ENCODE measurements at places on chromosomes 12 and 14. TPM values are rescaled to one million over a fixed set of nuclear protein-coding genes. Genes with fewer than 3 reads are reported as not detected.

- DNase-seq, result no peak
Observed at GRCh38 chr14:73238941-73239340, 1.6 kb downstream of the PAPLN start.

DNA sequence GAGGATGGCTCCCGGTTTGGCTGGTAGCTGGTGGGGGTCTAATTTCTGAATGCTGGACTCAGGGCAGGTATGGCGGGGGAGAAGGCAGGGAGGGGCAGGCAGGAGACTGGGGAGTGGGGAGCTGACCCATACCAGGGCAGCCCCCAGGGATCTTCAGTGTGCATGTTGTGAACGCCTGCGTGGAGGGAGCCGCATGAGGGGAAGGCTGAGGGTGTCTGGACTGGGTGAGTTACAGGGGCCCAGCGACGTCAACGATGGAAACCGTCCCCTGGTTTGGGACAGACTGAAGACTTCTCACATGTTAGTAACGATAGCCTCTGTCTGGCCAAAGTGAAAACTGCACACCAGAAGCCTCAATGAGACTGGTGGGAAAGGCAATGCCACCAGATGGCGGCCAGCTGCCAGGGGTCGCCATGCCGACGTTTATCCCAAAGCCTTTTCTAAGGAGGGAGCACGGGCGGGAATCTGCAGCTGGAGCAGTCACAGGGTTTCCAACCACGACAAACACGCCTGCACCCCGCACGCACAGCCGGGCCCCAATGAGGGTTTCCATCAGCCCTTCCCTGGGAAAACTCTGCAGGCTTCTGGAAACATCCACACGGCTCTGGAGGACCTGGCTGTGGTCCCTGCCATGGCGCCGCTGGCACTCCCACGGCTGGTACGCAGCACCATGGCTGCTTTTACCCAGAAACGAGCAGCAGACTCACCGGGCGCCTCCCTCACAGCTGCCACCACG, 14.0 kb downstream of the PGAM5 start:
- DNase-seq, result no peak

DNA sequence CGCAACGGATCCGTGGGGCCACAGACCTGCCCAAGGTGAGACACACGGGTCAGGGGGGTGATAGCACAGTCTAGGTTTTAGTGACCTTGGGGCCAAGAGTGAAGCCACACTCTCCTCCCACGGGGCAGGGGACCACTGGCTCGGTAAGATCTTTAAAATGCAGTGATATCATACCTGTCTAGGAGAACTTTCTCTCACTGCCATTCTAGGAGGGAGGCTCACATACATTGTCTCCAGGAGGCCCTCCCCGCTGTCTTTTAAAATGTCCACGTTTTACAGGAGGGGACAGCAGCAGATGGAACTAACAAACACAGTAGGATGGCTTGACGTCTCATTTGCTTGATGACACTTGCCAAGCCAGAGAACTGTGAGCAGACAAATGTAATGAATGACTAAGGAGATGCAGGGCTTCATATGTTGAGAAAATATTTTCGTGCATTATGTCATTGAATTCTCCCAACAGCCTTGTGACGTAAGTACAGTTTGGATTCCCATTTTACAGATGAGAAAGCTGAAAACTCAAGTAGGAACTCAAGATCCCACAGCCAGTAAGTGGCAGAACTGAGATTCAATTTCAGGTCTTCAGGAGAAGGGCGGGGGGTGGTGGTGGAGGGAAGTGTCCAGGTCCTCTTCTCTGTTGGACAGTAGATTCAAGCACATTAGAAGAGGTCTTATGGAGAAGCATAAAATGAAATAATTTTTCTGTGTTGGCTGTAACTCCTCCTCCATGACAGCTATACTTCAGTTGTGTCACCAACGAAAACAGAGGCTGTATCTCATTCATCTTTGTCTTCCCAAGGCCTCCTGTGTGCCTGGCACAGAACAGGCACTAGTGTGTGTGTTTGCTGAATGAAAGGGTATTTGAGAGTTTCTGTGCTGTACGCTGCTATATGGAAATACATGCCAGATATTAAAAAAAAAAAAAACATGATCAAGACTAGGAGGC, 2.1 kb downstream of the VASH1 start:
- peak; percentile 10 for DNase-seq

DNA sequence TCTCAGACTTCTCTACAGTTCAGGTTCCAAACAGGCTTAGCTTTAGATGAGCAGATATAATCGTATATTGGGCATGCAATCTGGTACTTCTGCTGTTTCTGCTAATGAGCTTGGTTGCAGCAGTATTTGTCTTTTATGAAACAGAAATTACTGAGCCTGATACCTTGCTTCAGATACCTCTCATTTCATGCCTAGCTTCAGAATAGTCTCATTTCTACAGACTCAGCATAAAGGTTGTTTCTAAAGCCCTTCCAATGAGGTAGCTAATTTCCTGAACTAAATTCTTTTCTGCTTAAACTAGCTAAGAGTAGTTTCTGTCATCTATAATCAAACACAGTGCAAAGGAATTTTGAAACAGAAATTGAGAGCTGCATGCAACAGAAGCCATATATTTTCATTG, 275.0 kb upstream of the KITLG start:
- DNase-seq, result no peak

- no peak for DNase-seq
Observed at GRCh38 chr14:72498646-72499045, 395.3 kb downstream of the DPF3 start.

DNA sequence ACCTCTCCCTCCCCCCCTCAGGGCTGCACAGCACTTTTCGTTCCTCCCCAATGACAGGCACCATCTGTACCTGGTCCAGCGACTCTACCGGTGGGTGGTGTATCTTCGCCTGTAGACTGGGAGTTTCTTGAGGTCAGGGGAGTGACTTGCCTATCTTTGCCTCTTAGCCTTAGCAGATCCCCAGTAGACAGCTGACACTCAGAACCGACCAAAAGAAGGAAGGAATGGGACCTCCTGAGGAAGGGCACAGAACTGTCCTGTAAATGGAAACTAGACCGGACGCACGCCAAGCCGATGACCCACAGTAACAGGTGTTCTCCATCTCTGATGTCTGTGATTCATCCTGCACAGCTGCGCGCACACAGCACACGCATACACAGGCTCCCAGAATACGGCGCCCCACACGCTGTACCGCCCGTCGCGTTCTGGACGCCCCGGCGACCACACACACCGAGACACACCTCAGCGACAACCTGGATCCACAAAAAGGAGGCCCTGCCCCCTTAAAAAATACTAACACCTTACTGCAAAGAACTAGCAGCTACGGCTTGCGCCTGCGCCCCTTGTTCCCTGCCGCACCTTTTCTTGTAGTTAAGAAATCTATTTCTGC, 673 bp upstream of the TTC9 start:
- no peak for DNase-seq

DNA sequence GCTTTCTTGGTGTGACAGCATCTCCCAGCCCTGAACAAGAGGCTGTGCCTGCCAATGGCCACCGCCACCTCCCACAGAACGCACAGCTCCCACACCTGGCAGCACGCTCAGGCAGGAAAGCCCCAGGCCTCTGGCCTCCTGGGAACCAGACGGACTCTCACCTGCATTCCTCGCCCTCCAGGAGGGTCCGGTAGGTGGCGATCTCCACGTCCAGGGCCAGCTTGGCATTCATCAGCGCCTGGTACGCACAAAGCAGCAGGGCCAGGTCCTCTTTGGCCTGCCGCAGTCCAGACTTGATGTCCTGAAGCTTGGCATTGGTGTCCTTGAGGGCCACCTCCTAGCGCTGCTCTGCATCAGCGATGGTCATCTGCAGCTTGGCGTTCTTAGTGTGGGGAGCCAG, 12.1 kb upstream of the KRT77 start:
- DNase-seq, result no peak

DNA sequence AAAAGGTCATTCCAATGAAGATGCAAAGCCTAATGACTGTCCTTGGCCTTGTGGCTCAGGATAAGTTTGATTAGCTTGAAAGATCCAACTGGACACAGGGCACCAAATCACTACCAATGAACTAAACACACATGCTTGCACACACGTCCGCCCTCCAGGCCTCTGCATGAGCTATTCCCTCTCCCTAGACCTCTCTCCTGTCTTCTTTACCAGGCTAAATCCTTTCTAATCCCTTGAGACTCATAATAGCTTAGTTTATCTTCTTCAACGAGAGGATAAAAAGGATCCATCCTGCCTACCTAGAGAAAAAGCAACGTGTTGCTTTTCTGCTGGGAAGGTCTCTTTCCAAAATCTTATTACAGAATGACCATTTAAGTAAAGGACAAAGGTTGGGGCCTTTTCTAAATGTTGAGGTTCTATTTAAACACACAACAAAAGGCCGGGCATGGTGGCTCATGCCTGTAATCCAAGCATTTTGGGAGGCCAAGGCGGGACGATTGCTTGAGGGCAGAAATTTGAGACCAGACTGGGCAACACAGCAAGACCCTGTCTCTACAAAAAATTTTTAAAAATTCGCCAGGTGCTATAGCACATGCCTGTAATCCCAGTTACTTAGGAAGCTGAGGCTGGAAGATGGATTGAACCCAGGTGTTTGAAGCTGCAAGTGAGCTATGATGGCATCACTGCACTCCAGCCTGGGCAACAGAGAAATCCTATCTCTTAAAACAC, 22.4 kb downstream of the PXN start:
- DNase-seq, result no peak

- DNase-seq, result no peak
Observed at GRCh38 chr14:95489214-95490137, 27.0 kb downstream of the SYNE3 start.

DNA sequence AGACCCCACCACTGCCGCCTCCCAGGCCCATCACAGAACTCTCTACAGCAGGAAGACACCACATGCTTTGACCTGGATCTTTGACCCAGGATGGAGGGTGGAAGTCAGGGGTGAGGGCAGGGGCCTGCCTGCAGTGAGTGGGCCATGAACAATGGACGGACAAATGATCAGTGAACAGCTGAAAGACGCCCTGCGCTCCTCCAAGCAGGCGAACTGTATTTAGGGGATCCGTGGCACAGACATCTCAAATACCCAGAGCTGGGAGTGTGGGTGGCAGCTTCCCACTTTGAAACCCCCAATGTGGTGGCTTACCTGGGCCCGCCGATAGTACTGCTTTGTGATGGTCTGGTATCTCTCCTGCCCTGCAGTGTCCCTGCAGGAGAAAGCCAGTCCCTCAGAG, 8.7 kb upstream of the GPX2 start:
- no peak for DNase-seq

GRCh38 chr14:23300687-23301223, 1.9 kb downstream of the PPP1R3E start:
- DNase-seq, result peak; percentile 65

- DNase-seq, result no peak
Observed at GRCh38 chr14:51283402-51284085, 43.5 kb downstream of the TMX1 start.

GRCh38 chr14:69753860-69754259, 13.1 kb upstream of the SRSF5 start:
- no peak for DNase-seq

GRCh38 chr12:20300457-20300856, 67.9 kb upstream of the PDE3A start:
- no peak for DNase-seq

GRCh38 chr12:72081777-72082176, 143.1 kb downstream of the TPH2 start:
- DNase-seq, result no peak

DNA sequence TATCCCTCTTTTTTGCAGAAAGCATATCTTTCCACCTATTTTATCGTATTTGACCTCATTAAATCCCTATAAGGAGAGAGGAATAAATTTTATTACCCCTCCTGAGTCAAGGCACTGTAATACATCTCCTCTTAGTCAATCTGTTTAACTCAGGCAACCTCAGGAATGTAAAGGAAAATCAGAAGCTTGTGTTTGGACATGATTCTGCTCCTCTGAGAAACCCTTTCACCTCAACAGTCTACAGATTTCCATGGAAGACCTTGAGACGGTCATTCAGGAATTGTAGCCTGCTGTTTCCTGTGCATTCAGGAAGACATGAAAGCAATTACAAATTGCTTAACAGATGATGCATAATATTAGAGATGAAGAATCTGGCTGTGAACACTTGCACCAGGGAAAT, 360.8 kb downstream of the PAWR start:
- no peak for DNase-seq

EFS gene
- 10.3 TPM for total RNA-seq

DEGS2 gene
- total RNA-seq, result 0.18 TPM

NCKAP5L gene
- total RNA-seq, result 18.8 TPM

POTEM gene
- not detected for total RNA-seq

ACOT6 gene
- not detected for total RNA-seq

IFI27 gene
- total RNA-seq, result 138 TPM

C3AR1 gene
- total RNA-seq, result 10.4 TPM

KRT74 gene
- not detected for total RNA-seq

GLT8D2 gene
- total RNA-seq, result 12.8 TPM
